ENCODE measurements at places on chromosomes 2 and 18.

DNA sequence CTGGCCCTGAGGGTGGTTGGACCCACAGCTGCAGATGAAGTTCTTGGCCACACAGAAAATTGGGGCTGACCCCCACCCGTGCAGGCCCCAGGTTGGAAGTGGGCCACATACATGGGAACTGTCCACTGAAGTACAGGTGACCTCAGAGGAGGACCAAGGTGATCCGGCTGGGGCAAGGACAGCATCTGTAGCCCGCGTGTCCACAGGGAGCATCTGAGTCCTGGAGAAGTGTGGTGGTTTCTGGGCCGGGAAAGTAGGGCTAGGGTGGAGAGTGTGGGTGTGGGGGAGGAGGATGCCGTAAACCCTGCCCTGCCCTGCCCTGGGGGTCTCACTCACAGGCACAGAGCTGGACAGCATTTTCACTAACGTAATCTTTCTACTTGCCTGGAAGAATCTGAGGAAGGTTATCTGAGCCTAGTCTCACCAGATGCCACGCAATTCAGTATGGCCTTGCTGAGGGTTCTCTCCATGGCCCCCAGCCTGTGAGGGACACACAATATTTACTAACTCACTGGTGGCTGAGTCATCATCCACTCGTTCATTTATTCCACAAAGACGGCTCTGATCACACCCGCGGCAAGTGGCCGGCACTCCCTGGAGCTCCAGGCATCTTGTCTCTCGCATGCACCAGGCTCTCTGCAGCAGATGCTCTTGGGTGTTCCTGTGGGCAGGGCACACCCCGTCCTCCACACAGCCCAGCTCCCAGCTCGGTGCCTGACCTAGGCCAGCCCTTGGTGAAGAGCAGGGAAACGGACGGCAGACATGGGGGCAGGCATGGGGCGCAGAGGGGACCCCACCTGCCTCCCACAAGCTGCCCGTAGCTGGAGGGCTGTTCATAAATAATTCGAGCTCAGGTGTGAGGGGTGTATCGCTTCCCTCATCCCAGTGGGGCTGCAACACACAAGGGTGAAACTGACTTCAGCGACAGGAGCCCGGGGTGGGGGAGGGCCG, 51.2 kb downstream of the INHBB start:
- DNase-seq: no peak

- DNase-seq: no peak
These were observed 17.0 kb upstream of the ATL2 start for GRCh38 chr2:38394041-38394440.

DNA sequence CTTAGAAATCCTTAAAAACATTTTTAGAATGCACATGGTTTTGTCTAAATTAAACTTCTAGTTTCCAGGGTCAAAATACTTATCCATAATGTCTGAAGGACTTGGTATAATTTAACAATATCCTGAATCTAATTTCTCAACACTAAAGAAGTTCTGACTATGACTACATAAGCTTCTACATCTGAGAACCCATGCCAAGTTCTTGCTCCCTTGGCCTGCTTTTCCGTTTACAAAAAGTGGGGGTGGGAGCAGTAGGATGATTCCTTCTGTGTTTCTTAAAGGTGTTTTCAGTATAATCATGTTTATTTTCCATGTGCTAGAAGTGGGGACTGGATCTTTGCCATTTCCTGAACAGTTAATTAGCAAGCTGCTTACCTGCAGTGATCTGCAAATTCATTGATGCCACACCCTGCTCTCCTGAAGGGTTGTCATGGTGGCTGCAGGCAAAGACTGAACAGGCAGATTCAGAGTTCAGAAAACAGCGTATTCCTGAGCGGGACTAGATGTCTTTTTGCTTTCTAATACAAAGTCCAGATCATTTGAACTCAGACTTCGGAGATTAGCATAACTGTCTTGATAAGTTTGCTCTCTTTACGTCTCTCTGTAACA, 36.2 kb downstream of the ADNP2 start:
- DNase-seq: no peak

- no peak for DNase-seq
These were observed 368.7 kb upstream of the ID2 start for GRCh38 chr2:8312861-8313830.

GRCh38 chr18:62140259-62140658, 46.6 kb downstream of the PIGN start:
- no peak for DNase-seq

GRCh38 chr2:227643990-227644551, 22.5 kb upstream of the SCYGR5 start:
- no peak for DNase-seq

DNA sequence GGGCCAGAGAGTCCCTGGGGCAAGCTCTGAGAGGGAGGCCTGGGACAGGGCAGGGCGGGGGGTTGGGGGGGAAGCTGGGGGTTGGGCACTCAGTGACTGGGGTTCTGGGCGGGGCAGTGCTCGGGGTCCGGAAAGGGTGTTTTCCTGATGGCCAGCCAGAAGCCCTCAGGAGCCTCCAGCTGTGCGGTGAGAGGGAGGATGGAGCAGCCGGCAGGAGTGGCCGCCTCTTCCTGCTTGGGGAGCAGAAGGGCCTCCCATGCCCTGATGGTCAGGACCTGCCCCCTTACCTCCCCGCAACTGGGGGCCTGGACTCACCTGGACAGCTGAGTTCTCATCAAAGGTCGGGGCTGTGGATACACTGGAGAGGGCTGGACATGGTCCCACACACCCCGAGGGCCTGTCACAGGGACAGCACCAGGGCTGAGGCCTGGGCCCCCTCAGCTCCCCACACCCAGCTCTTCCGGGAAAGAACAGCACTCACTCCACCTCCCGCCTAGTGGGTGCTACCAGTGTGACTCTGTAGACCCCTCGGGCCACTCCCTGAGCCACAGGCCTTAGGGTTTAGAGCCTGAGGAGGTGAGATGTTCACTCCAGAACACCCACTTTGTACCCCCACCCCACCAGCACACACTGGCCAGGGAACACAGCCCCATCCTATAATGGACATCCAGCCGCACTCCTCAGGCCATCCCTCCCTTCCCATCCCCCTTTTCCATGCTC, 6.7 kb downstream of the SFTPB start:
- no peak for DNase-seq

DNA sequence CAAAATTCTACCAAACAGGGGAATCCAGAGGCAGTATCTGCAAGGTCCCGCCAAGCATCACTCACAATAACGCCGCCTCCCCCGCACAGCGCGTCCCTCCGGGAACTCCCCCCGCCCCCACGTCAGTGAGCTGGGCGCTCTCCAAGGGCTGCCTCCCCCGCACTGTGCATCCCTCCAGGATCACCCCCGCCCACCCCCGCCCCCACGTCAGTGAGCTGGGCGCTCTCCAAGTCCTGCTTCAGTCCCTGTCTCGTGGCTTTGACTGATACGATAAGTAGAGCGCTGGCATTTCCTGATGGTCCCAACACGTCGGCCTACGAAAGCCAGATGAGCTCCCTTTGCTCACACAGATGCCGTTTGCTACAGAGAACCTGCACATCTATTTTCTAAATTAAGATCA, 130.7 kb upstream of the TPO start:
- no peak for DNase-seq

GRCh38 chr2:181575650-181576025, 81.3 kb downstream of the CERKL start:
- DNase-seq: no peak

DNA sequence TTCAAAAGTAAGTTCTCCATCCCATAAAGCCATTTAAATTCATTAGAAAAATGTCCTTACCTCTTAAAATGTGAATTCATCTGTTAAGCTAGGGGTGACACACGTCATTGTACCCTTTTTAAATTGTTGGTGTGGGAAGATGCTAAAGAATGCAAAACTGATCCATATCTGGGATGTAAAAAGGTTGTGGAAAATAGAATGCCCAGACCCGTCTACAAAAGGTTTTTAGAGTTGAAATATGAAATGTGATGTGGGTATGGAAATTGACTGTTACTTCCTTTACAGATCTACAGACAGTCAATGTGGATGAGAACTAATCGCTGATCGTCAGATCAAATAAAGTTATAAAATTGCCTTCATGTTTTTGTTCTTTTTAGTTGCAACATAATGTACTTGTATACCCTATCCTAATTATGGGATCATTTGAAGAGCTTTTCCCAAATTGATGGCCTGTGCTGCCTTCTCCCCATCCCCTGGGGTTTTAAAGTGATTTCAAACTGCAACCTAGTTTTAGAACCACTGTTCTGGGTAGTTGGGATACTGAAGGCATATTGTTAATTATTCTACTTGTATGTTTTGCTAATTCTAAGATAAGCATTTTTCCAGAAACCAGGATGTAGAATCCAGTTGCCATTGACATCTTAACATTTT, 4.1 kb downstream of the RPL31 start:
- DNase-seq: no peak

- DNase-seq: no peak
These were observed 1460.9 kb downstream of the LRP1B start for GRCh38 chr2:140669911-140670310.

DNA sequence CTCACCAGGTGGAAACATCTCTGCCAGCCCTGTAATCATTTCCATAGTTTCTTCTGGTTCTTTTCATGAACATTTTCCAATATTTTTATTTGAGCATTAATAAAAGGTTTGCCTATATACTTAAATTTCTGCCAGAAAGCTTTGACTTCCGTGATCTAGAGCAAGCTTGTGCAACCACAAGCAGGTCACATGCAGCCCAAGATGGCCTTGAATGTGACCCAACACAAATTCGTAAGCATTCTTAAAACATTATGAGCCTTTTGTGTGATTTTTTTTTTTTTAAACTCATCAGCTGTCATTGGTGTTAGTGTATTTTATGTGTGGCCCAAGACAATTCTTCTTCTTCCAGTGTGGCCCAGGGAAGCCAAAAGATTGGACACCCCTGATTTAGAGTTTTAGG, 51.6 kb downstream of the NEDD4L start:
- DNase-seq: no peak

DNA sequence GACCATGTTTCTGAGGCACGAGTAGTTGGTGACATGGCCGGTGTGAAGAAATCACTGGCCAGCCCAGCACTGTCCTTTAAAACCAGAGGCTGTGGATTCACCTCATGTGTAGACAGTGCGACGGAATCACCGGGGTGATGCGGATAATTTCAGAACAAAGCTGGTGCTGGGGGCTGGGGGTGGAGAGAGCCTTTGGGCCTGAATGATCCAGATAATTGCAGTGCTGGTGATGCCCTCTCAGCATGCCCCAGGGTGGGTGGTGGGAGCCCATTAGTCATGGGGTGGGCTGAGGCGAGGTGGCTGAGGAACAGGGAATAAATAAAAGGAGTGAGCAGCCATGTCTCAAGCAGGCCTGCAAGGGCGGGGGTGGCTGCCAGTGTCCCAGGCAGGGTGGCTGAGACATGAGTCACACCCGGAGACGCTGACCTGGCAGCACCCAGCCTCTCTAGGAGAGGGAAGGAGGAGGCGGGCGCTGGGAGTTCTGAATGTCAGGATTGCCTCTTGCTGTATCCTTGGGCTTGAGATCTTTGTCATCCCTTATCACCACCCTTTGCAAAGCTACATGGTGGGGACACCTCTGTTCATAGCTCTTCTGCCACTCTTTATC, 151.1 kb upstream of the MSH6 start:
- no peak for DNase-seq

- no peak for DNase-seq
These were observed 158.6 kb downstream of the SMAD7 start for GRCh38 chr18:48792141-48792540.

DNA sequence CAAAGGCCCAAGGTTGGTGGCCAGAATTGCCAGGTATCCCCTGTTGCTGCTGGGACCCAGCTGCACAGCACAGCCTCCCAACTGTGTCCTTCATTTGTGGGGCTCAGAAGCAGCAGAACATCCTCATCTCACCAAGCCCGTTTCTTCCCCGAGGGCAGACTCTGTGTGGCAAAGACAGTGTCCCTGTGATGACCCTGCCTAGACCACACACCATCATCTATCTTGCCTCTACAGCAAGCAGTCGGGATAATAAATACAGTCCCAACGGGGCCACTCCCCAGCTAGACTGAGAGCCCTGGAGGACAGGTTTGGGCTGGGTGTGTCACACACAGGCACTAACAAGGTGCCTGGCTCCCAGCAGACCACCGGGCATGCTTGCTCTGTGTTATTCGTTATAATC, 93.4 kb downstream of the PTGR3 start:
- DNase-seq: no peak

DNA sequence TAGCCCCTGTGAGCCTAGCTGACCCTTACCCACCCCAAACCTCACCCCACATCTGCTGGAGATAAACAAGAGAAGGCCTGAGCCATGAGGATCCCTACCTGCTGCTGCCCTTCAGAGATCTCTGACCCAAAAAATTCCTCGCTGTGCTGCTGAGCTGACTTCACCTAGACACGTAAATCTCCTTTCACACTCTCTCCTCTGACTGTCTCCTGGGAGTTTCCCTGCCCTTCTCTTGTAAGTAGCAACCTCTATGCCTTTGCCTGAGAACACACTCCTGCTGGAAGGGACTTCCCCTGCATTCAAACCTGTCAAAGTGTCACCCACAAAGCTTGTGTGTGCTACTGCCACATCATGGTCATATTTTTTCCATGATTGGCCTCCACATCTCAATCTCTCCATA, 134.2 kb upstream of the NOL4 start:
- no peak for DNase-seq

- no peak for DNase-seq
These were observed 157.4 kb downstream of the DTNA start for GRCh38 chr18:34867520-34867919.

GRCh38 chr2:164055623-164056022, 319.8 kb upstream of the FIGN start:
- no peak for DNase-seq

DNA sequence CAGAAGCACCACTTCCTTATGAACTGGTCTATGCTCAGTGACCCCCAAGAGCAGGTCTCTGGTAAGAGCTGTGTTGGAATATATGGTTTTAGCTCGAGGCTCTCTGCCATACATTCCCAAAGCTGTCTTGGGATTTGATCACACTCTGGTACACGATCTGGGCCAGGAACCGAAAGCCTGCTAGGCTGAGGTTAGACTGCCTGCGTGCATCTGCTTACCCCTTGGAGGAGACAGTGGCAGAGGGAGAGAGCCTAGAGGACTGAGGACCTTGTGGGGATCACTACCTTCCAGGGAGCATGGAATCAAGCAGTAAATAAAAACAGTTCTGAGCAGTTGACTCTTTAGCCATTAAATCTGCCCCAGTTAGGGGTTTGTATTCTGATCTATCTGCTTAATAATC, 63.7 kb downstream of the ZNF532 start:
- no peak for DNase-seq

GRCh38 chr2:70861777-70862625, 26.4 kb upstream of the CD207 start:
- peak; percentile 58 for DNase-seq

DNA sequence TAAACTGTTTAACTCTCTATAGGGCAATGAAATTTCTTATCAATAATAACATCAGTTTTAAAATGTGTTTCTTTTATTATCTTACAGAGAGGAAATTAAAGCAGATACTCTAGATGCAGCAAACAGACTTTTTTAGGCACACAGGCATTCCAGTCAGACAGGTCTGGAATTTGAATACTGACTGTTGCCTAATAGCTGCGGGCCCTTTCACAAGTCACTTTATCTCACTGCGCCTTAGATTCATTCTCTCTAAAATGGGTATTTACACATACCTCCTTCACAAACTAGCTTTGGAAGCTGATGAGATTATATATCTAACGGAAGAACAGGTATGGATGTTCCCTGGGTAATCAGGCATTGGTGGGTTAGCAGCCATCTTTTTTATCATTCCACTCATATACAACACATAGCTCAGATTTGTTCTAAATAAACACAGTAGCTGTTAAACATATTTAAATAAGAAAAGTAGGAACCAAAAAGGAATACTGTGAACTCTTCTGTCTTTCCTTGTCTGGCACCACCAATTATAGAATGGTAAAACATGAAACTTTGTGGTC, 104.2 kb downstream of the LRP2 start:
- DNase-seq: no peak

GRCh38 chr2:231425811-231426703, 30.5 kb downstream of the B3GNT7 start:
- DNase-seq: no peak

All from right lung (tissue), 10 donors.